Mesothelial cell of epicardium (in vitro differentiated cells): ENCODE measurements at places on chromosomes 11 and 22.

GRCh38 chr22:49238181-49239141, 589.2 kb downstream of the BRD1 start:
- no peak for DNase-seq
- no peak overlapping the region for H3K4me3 ChIP-seq
- no peaks in the 10 kb centered on the region for H3K36me3 ChIP-seq
- H3K27me3 ChIP-seq: peaks cover 12% of the 10 kb centered on the region
- H3K4me1 ChIP-seq: no peaks in the 10 kb centered on the region

DNA sequence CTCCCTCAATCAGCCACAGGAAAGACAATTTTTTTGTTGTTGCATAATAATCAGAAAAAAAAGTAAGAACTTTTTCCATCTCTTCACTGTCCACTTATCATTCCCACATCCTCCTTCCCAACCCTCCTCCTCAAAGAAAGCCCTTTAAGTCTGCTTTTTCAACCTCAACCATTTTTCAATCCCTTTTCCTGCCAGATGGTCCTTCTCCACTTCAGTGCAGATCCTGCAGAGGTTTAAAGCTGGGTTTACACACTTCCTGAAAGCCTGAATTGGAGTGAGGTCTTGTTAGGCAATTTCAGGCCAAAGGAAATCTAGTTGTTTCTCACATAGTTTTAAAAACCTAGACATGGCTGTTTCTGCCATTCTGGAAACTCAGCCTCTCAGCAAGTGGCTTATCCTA, 78.3 kb downstream of the RPL27A start:
- no peaks in the 10 kb centered on the region for H3K27me3 ChIP-seq
- no peak overlapping the region for H3K27ac ChIP-seq
- H3K4me1 ChIP-seq: peaks cover 9% of the 10 kb centered on the region

- H3K27me3 ChIP-seq: no peaks in the 10 kb centered on the region
- H3K4me1 ChIP-seq: no peaks in the 10 kb centered on the region
- no peak for DNase-seq
- H3K27ac ChIP-seq: no peak overlapping the region
- no peak overlapping the region for H3K4me3 ChIP-seq
Observed at GRCh38 chr11:66219846-66220565, 48.4 kb upstream of the RAB1B start.

GRCh38 chr11:32420937-32421901, 14.1 kb downstream of the WT1 start:
- DNase-seq: no peak
- H3K36me3 ChIP-seq: peaks cover 19% of the 10 kb centered on the region
- H3K4me1 ChIP-seq: peaks cover 74% of the 10 kb centered on the region
- H3K27ac ChIP-seq: peak overlapping the region; percentile 95
- peak overlapping the region; percentile 22 for H3K4me3 ChIP-seq
